ENCODE measurements at places on chromosomes 11 and 22.

DNA sequence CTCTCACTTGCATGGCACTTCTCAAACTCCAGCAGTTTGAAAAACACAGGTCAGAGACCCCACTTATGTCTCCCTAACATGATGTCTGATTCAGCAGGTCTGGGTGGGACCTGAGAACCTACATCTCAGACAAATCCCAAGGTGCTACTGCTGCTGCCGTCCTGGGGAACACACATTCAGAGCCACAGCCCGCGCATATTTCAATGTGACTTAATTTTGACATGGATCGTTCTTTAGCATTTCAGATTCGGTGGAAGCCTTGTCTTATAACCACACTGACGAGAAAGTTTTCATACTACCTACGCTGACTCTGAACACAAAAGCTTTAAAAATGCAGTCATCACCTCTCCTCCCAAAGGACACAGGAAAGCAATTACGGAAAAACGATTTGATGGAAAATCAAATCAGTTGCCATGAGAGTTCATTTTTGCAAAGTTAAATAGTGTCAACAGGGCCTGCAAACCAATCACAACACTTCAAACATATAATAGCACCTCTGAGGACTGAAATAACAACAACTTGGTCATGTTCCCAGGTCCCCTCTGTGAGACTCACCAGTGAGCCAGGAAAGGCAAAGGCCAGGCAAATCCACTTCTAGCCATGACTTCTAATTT lies 132.6 kb downstream of the SHANK2 start:
- DNase-seq = no peak

DNA sequence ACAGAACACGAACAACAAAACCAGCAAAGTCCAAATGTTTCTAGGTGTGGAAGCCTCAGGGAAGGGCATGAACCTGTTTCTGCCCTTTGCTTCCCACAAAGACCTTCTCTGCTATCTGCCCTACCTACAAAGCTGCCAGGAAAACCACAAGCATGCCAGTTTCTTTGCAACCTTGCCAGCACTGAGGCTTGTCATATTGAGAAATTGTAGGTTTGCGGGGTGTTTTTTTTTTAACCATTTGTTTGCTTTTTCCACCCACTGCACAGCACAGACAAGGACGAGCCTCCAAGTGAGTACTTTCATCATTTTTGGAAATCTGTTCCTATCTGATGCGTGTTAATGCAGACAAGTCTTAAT lies 12.8 kb downstream of the PARVG start:
- DNase-seq = no peak

DNA sequence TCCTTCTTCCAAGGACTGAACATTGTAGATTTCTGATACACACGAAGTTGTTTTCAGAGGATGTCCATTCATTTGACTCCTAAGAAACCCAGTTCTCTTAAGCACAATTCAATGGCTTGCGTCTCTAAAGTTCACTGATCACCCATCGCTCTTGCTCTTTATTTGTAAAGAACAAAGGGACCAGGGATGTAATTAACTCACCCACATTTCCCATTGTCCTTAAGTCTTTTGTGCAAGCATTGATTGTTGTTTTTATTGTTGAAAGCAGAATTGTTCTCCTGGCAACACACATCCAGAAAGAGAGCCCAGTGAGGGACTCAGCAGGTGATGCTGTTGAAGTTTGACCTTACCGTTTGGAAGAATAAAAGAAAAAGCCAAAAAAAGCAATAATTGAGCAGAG lies 59.2 kb downstream of the SPON1 start:
- DNase-seq = no peak

DNA sequence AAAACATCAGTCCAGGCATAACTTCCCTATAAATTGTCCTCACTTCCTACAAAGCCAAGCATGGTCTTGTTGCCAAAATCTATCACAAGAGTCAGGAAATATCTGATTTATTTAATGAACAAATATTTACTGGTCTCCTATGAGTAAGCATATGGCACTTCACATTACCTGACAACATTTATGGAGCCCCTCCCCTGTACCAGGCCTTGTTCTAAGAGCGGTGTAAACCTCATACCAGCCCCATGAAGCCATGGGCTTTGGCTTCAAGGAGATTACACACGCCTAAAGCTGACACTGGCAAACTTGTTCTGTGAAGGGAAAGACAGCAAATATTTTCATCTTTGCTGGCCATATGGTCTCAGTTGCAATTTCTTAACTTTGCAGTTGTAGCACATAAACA lies 43.0 kb upstream of the EIF3D start:
- DNase-seq = no peak

GRCh38 chr11:72326151-72326848 lies 82.3 kb upstream of the PHOX2A start:
- DNase-seq = no peak

- DNase-seq = no peak
These were observed 168.2 kb upstream of the PDGFD start for GRCh38 chr11:104332110-104332509.

DNA sequence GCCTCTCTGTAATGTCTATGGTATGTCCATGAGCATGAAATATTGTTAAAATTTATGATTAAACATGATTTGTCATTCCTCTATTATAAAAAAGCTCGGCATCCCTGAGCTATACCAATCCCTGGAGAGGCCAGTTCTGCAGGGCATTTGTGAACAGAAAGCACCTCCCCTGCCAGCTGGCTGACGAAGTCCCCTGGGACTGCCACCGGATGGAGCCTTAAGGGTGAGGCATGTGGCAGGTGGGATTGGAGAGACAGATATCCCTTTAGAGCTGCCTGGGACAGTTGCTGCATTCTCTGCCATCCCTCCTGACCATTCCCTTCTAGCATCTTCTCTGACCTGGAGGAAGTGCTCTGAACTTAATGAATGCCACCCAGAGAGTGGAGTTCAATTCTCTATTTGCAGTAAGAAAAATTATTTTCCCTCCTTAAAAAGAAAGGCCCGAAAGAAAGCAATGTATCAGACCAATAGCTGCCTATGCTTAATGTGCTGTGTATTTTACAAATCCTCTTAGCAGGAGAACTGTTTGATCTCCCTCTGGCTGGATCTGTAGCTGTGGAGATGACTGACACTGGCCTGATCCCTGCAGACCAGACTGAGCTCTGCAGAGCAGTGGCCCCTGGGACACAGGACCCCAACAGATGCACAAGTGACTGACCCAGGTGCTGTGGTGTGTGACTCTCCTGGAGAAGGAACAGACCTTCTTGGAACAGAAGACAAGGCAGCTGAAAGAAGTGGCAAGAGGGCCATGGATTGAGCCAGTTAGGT lies 219.0 kb upstream of the NAV2 start:
- DNase-seq = no peak

- no peak for DNase-seq
These were observed 34.7 kb downstream of the LDHAL6A start for GRCh38 chr11:18490319-18490718.

Measured in activated CD8-positive, alpha-beta memory T cell treated with anti-CD3 and anti-CD28 coated beads for 1 hour (primary cell).